ENCODE measurements at places on chromosomes 4 and X. TPM values are rescaled to one million over a fixed set of nuclear protein-coding genes. Genes with fewer than 3 reads are reported as not detected.

Gene TMEM192
- total RNA-seq, result 9.6 TPM

Gene FMR1NB
- total RNA-seq, result not detected

Gene NUP62CL
- not detected for total RNA-seq

Gene C4orf50
- total RNA-seq, result not detected

Gene ZDHHC15
- total RNA-seq, result 0.18 TPM

Gene NR0B1
- 0.90 TPM for total RNA-seq

Gene TRIM60
- not detected for total RNA-seq

Gene CLCN4
- 15.1 TPM for total RNA-seq

Gene NIPAL1
- 0.90 TPM for total RNA-seq

Gene OTC
- not detected for total RNA-seq

Gene WDR45
- 73.9 TPM for total RNA-seq

Gene MAPK10
- total RNA-seq, result 69.6 TPM

Gene WNK3
- total RNA-seq, result 10.5 TPM
